Muscle of arm (tissue), 14 donors: ENCODE measurements at places on chromosomes 6 and 20. TPM values are rescaled to one million over a fixed set of nuclear protein-coding genes. Genes with fewer than 3 reads are reported as not detected.

DNA sequence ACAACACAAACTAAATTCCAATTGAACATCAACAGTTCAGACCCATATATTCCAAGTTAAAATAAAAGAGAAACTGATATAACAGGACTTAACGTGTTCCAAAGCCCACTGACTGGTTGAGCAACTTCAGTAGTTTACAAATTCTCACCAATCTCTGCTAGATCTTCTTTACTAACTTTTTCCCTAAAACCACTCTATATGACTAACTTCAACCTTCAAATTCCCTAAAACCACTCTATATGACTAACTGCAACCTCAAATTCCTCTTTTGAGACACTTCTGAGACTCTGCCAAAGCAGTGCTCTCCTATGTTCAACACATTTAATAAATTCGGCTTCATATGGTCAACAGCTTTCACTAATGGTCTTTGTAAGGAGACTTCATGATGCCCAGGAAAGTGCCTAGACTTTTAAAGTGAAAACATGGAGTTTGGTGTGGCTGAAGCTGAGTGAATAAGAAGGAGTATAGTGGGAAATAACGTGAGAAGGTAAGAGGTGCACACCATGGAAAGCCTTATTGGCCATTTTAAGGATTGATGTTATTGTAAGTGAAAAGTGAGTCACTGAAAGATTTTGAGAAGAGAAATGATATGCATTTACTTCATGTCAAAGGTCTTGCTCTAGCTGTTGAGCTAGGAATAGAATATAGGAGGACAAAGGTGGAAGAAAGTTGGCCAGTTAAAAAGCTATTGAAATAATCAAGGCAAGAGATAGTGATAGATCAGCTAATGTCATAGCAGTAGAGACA is 134.0 kb upstream of the HCRTR2 start:
- no peak for DNase-seq

DNA sequence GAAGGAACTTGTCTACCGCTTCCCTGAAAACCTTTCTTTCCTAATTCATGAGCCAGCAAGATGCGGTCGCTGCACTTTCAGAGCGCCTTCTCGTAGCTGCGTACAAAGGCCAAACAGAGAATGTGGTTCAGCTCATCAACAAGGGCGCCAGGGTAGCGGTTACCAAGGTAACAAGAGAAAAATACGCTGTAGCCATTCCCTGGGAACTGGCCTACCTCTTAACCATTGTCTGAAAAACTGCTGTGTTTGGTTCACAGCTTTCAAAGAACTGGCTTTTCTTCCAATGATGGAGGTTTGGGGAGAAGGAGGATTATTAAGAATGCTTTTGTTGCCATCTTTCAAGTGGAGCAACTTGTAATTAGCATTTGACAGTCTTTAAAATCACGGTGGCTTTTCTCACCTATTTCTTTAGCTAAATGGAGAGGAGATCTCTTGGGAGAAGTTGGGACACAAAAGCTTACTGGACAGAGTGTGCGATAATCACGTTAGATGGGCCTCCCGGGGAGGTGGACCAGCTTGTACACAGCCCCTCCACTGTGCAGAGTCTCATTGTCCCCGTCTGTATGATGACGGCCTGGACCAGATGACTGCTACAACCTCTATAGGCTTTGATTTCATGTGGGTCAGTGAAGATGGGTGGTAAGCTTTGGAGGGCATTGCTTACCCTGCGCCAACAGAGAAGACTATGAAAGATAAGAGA is 71.5 kb downstream of the LYRM2 start:
- no peak for DNase-seq

- no peak for DNase-seq
Measured at GRCh38 chr6:131683479-131683878, 17.7 kb downstream of the OR2A4 start.

DNA sequence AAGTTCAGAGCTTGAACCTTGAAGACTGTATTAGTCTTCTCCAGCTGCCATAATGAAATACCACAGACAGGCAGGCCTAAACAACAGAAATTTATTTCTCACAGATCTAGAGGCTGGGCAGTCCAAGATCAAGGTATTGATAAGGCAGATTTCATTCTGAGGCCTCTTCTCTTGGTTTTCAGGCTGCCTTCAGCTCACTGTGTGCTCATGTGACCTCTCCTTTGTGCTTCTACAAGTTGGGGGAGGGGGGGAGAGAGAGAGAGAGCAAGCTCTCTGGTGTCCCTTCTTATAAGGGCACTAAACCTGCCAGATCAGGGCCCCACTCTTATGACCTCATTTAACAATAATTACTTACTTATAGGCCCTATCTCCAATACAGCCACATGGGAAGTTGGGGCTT is 102.6 kb upstream of the RSPO3 start:
- DNase-seq: no peak

Gene RUNX2
- polyA plus RNA-seq: 0.63 TPM

DNA sequence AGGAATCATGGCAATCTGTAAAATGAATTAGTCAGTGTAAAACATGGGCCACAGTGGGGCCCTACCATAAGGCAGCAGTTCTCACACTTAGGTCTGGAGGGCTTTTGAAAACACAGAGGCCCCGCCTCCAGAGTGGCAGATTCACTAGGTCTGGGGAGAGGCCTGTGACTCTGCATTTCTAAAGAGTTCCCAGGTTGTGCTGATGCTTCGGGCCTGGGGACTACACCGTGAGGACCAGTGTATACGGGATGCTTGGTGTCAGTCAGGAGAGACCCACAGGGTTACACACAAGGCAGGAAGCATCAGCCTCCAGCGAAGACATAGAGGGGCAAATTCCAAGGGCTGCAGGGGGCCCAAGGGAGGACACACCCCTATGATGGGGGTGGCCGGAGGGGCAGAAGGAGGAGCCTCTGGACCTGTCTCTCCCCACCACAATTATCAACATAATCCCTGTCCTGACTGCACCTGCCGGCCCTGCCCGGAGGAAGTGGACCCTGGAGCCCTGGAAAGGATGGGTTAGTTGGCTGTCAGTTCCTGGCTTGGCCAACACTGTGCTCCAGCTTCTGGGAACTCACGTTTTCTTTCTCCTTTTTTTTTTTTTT is 46.7 kb downstream of the FGD2 start:
- no peak for DNase-seq

Gene OPRL1
- 0.96 TPM for polyA plus RNA-seq

DNA sequence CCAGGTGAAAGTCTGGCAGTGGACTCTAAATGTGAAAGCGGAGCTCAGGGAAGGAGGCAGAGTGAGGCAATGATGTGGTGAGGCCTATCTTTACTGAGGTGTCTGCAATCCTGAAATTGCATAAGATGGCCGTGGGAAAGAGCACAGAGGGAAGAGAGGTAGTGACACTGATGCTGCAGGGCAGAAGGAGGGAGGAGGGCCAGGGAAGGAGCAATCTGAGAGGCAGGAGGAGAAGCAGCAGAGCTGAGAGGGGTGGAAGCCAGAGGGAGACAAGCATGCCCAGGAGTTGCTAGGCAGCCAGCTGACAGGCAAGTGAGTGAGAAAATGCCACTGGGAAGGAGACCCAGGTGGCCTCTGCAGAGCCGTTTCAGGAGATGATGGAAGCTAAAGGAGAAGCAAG is 97.4 kb upstream of the CNR1 start:
- DNase-seq: no peak

DNA sequence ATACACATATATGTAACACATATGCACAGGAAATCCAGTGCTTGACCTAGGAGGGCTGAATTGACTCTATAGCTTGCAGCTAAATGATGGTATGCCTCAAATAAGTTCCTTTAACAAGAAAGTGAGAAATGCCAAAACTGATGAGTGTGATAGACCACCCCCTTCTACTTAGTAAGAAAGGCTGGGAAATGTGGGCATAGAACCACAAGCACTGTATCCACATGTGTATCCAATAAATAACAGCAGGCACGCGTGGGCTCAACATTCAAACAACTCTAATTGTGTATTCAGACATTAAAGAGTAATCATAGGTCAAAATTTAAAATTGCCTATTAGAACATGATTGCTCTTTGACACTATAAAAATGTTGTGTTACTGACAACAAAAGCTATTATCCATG is 54.1 kb downstream of the FAM83B start:
- DNase-seq: no peak

Gene ANKRD66
- polyA plus RNA-seq: 0.68 TPM

GRCh38 chr6:93120154-93120742 is 299.1 kb downstream of the EPHA7 start:
- no peak for DNase-seq

DNA sequence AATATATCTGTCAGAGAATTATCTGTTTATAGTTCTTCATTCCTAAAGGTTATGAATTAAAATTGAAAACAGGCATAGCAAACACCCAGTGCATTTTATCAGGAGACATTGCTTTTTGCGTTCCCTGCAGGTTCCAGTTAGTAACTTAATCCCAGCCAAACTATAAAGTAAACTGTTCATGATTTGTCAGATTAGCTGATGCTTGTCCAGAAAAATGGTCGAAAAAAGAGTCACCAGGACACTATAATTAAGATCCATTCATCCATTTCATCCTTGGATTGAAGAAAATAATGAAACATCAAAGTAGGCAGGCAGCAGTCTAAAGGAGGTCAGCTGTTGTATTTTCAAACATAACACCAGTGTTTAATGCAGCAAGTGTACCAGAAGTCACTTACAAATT is 75.9 kb downstream of the EPHA7 start:
- DNase-seq: no peak

GRCh38 chr6:116447052-116447451 is 14.1 kb upstream of the CALHM6 start:
- no peak for DNase-seq

GRCh38 chr6:88566746-88567534 is 396.5 kb downstream of the RNGTT start:
- DNase-seq: peak; percentile 41

DNA sequence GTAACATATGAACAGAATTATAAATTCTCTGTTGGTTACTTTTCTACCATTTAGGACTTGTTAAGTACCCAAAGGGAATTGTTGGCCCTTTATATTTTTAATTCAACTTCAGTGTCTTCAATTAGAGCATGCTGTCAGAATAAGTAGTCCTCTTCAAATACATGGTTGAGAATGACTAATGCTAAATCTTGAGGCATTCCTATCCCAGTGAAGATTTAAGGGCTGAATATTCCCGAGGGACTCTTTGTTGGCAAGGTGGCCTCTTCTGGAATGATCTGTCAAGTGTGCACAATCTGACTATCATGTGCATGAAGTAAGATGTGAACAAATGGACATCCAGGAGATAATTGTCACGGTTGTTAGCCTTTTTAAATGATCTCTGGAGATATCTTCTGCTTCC is 421.7 kb downstream of the BMP2 start:
- no peak for DNase-seq

- no peak for DNase-seq
Measured at GRCh38 chr6:37779111-37779800, 40.3 kb upstream of the ZFAND3 start.

Gene PRR18
- 1.1 TPM for polyA plus RNA-seq

DNA sequence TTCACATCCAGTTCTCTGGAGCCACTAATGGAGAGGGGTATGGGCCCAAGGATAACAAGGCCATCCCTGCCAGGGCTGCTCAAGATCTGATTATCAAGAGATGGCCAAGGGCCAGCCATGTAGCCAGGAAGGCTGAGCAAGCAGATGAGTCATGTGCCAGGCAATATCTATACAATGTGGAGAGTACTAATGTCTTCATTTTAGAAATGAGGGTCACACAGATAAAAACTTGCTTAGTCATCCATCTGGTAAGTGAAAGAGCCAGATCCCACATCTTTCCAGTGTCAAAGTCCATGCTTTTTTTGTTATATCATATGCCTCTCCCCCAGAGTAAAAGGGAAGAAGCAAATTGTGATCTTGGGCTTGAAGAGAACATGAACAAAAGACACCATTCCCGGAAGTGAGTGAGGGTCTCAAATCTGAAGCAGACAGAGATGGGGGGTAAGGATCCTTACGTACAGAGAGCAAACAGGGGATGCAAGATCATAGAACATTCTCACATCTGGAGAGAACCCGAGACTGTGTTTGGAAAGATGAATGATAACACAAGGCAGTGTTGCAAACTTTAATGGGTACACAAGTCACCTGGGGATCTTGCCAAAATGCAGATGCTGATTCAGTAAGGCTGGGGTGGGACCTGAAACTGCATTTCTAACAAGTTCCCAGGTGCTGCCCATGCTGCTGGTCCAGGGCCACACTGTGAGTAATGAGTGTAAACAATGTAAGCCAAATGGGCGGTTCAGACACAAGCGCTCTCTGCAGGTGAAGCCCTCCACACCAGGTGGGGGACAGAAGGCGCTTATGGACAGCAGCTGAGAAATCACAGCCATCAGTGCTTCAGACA is 20.0 kb upstream of the GSTA3 start:
- DNase-seq: no peak

DNA sequence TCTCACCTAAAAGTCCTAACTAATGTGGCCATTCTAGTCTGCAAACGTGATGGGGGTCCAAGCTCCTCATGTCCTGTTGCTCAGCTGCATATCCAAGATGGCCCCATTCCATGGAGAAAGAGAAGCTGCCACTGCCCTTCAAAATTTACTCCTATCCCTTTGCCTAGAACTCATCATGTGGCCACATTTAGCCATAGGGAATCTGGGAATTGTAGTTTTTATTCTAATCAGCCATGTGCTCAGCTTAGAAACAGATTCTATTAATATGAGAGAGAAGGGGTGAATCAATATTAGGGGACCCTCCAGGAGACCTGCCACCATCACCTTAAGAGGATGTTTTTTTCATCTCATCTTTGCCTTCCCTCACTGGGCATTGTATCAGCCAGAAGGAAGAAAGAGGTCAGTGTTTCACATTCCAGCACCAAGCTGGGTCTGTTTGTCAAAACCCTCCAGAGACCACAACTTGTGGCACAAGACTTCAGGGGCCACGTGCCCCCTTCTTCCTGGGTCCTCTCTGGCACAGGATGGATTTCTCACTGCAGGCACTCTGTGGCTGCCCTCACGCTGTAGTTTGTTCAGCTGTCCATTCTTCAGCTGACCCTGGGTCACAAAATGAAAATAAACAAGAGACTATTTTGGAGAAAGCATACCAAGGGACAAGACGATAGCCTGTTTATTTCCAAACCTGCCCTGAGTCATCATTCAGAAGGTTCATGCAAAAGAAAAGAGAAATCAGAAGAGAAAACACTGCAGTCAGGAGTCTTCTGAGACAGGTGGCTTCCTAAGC is 172.0 kb downstream of the EYA2 start:
- DNase-seq: no peak

GRCh38 chr6:142275236-142276006 is 26.4 kb upstream of the ADGRG6 start:
- DNase-seq: no peak

Gene CLIC5
- polyA plus RNA-seq: 22.7 TPM

GRCh38 chr6:128343706-128344105 is 176.7 kb downstream of the PTPRK start:
- DNase-seq: no peak

DNA sequence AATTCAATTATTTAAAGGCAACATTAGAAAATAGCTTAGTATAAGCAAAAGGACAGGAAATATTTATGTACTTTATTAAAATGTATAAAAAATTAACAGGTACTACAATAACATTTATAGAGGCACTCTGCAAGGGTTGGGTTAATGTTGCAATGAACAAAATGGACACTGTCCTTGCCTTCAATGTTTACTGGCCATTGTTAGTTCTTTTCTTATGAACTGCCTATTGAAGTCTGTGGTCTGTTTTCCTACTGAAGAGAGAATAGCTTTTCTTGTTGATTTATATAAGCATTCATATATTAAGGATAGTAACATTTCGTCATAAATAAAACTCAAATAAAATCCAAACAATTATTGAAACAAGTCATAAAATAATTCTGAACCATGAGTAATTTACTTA is 135.3 kb upstream of the BEND6 start:
- no peak for DNase-seq

GRCh38 chr6:133268621-133269020 is 27.5 kb downstream of the EYA4 start:
- no peak for DNase-seq

Gene ADTRP
- 0.52 TPM for polyA plus RNA-seq

- DNase-seq: no peak
Measured at GRCh38 chr6:169093066-169093723, 160.5 kb downstream of the THBS2 start.
